ENCODE measurements at places on chromosomes 16 and 17. TPM values are rescaled to one million over a fixed set of nuclear protein-coding genes. Genes with fewer than 3 reads are reported as not detected.

NT5M gene
- 0.53 TPM for total RNA-seq

BPTF gene
- total RNA-seq, result 88.2 TPM

FN3K gene
- 3.7 TPM for total RNA-seq

TM4SF5 gene
- total RNA-seq, result not detected

SCGB1C2 gene
- total RNA-seq, result not detected

TUBG1 gene
- total RNA-seq, result 48.5 TPM

LGALS9B gene
- total RNA-seq, result not detected

CD300H gene
- not detected for total RNA-seq

FOXN1 gene
- not detected for total RNA-seq

DCAF7 gene
- total RNA-seq, result 58.2 TPM

CDH3 gene
- not detected for total RNA-seq

PIMREG gene
- total RNA-seq, result 23.3 TPM

NOXO1 gene
- total RNA-seq, result 0.40 TPM

AATF gene
- total RNA-seq, result 33.5 TPM

MYH8 gene
- not detected for total RNA-seq

SLC22A31 gene
- total RNA-seq, result 0.07 TPM

PRAC2 gene
- not detected for total RNA-seq

SYNGR3 gene
- 1.3 TPM for total RNA-seq

CA5A gene
- not detected for total RNA-seq

C16orf96 gene
- total RNA-seq, result not detected

CRHR1 gene
- not detected for total RNA-seq

MYH11 gene
- not detected for total RNA-seq

OTOP3 gene
- not detected for total RNA-seq

GEMIN4 gene
- total RNA-seq, result 23.7 TPM

C1QTNF8 gene
- total RNA-seq, result not detected

IGF2BP1 gene
- total RNA-seq, result 5.1 TPM

TCAP gene
- total RNA-seq, result 0.13 TPM

SPEM1 gene
- total RNA-seq, result not detected

CDRT15L2 gene
- total RNA-seq, result not detected

TMIGD1 gene
- total RNA-seq, result not detected

NCOR1 gene
- total RNA-seq, result 145 TPM

CHST5 gene
- not detected for total RNA-seq

WFIKKN1 gene
- 0.22 TPM for total RNA-seq

MEAK7 gene
- total RNA-seq, result 19.7 TPM

PRR11 gene
- 64.6 TPM for total RNA-seq

LDHD gene
- total RNA-seq, result 0.80 TPM

SALL1 gene
- total RNA-seq, result under 0.01 TPM

CRYBA1 gene
- total RNA-seq, result not detected

Data from thoracic aorta endothelial cell (primary cell).